ENCODE measurements at places on chromosomes 6 and 20.

DNA sequence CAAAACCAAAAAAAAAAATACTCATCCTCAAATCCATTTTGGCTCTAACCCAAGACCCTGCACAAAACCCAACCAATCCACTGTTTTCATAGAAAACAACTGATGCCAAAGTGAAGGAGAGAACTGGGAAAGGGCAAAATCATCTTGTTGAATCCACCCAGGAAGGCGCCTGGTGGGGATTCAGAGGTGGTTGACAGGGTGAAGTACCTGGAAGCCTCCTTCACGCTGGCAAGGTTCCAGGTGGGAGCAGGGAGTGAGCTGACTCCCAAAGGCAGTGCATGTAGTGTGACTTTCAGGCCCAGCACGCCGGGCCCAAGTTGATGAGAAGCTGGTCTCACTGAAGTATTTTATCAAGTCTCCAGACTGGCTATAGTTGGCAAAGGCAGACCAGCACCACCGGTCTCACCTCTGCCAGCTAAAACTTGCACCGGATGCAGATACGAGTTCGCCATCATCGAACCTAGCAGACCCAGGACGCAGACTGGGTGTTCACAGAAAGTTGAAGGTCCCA lies 16.5 kb downstream of the PPP1R10 start:
- no peak for DNase-seq

DNA sequence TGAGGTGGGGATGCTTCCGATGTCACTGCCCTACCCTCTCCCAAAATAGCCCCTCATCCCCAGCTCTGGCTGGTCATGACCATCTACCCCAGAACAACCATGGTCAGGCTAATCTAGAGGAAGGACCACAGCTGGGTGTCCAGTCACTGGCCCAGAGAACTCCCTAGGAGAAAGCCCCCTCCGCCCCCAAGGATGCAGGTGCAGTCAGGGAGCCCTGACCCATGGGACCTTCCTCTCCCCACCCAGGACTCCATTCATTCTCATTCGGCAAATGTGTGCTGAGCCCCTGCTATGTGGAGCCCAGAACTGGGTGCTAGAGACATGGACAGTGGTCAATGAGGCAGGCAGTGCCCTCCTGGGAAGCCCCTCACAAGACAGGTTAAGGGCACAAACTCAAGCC lies 60.5 kb downstream of the JPH2 start:
- no peak for DNase-seq

DNA sequence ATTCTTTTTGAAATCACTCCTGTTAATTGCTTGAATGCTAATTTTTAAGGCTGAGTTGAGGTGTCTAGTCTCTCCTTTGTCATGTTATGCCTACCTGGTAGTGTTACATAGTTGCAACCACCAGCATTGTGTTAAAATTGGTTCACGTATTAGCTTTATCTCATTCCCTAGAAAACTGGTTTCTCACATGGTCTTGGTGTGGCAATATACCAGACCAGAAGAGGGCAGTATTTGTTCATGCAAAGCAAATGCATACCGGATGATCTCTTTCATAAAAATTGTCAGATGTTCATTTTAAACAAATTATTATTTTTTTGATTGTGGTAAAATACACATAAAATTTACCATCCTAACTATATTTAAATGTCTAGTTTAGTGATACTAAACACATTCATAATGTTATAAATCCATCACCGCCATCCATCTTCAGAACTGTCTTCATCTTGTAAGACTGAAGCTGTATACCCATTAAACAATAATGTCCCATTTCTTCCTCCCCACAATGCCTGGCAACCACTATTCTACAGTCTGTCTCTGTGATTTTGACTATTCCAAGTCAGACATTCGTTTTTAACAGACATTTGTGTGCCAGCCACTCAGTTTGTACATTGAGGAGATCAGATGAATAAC lies 92.8 kb downstream of the ATRN start:
- peak; percentile 58 for DNase-seq

- peak; percentile 97 for DNase-seq
Observed at GRCh38 chr20:22630701-22631100, 46.3 kb upstream of the FOXA2 start.

GRCh38 chr20:50449738-50450492 lies 60.3 kb upstream of the PTPN1 start:
- DNase-seq: no peak

GRCh38 chr6:40586369-40587201 lies 579 bp downstream of the LRFN2 start:
- no peak for DNase-seq

DNA sequence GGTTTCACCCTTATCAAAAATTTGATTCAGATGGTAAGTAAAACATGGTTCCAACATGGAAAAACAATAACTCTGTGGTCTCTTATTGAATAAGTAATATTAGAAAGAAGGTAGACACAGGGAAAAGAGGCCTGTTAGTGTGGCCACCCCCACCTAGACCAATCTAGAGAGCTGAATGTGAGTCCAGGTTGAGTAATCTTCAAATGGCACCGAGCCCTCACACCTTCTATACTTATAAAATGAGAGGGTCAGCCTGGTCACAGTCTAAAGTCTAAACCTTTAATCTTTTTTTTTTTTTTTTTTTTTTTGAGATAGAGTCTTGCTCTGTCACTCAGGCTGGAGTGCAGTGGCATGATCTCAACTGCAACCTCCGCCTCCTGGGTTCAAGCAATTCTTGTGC lies 6.9 kb downstream of the FAM184A start:
- DNase-seq: no peak

DNA sequence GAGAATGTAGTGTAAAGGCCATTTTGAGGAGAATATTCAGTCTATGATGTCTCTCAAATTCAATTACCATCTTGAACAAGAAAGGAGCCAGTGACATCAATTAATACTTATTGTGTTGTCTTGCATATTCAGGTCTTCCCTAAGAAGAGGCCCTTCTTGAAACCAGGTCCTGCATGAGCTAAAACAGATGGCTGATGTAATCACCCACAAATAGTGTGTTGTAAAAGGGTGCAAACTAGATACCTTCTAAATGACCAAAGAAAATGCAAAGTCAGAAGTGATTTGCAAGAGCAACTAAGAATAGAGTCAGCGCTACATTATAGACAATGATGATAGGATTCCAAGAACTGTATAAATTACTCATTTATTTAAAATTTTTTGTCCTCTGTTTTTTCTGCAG lies 97.0 kb downstream of the BTBD3 start:
- no peak for DNase-seq

DNA sequence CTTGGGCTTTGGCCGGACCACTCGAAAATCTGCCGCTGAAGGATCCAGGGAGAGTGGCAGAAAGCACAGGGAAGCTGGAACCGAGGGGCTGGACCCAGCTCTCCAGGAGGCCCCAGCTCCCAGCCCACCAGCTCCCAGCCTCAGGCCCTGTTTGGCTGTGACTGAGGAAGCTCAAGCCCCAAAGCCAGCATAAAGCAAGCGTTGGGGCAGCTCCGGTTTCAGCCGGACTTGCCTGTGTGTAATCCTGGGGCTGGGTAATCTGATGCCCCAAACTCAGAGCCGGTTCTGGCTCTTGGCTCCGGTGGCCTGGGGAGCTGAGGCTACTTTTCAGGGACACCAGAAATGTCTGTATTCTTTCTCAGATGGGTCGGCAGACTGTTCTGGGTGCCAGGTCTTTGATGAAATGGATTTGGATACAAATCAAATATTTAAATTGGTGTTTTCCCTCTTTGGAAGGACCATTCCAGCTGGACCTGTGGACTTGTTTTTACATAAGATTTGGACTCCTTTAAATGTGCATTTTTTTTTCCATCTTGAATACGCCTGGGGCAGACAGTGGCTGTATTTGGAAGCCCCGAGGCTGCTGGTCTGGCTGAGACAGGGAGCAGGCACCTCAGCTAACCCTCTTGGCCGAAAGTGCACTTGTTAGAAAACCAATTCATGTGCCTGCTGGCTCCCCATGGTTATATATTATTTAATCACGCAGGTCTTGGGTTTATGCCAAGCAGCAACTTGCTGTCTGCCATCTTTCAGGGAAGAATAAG lies 29.7 kb downstream of the RPP40 start:
- DNase-seq: peak; percentile 29

DNA sequence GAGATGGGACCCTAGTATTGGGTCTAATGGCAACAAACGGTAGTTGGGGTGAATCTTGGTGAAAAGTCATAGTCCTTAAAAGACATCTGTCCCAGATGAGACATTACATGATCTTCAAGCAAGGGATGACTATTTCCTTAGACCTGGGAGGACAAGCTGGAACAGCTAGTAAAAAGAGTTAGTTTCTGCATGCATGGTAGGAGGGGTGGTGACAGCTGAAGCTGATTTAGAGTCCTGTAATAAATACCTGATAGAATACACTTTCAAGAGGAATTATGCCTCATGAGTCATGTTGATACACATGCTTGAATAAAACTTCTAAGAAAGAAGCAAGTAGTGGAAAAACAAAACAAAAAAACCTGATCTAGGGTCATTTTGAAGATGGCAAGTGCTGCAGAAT lies 247.4 kb downstream of the CD109 start:
- no peak for DNase-seq

DNA sequence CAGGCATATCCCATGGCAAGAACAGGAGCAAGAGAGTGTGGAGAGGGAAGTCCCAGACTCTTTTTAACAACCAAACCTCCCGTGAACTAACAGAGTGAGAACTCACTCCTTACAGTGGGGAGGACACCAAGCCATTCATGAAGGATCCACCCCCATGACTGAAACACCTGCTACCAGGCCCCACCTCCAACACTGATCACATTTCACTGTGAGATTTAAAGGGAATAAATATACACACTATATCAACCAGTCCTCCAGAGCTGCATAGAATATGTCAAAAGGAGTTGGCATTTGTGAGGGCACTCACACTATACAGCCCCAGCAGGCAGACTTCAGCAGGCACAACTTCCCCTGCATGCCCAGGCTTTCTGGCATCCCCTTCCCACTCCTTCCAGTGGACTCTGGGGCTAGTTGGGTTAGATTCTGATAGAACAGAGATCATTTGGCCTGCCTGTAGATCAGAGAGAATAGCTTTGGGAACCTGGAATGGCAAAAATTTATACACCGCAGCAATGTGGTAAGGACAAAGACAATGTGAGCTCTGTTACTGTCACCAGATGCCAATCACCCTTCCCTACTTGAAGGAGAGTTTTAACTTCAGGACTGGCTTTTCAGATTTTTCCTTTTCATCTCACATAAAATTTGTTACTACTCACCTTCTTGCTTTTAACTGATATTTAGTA lies 25.2 kb upstream of the TENT5A start:
- no peak for DNase-seq

DNA sequence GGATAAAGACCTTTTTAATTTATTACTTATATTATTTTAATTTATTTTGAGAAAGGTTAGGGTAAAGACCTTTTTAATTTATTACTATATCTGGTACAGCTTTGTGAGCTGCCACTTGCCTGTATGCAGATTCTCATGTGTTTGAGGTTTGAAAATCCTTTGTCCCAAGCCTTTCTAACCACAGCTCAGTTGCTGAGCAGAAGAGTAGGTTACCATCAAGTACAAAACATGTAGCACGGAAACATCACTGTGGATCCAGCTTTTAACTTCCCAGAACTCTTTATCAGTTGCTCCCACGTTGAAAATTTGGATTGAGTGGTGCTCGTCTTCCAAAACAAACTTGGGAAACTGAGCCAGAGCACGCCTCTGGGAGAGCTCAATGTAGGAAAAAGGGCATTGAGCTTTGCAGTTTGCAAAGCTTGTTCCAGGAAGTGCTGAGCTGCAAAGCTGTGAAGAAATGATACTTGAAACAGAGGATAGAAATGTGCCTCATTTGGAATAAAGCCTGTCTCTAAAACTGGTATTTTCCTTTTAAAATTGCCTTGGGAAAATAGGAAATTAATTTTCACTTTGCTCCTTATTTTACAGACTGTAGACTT lies 89.0 kb downstream of the RREB1 start:
- no peak for DNase-seq

Data from SHP77 (cell line).